ENCODE measurements at places on chromosomes 7 and 10.

GRCh38 chr10:74033702-74034101 lies 35.8 kb downstream of the VCL start:
- DNase-seq, result no peak

DNA sequence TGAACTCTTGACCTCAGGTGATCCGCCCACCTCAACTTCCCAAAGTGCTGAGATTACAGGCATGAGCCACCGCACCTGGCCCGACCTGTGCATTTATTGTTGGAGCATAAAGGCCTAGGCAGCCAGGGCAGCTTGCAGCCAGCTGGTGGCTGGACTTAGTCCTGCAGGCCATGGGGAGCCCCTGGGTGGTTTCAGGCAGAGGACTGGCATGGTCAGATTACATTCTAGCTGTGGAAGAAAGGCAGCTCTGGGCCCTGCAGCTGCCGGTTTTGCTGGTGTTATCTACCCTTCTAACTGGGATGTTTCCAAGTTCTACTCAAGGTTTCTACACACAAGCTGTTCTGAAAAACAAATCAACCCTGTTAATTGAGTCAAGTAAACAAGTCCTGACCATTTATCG lies 22.7 kb upstream of the MKRN1 start:
- DNase-seq, result no peak

GRCh38 chr10:118407777-118408176 lies 65.7 kb upstream of the FAM204A start:
- DNase-seq, result no peak

DNA sequence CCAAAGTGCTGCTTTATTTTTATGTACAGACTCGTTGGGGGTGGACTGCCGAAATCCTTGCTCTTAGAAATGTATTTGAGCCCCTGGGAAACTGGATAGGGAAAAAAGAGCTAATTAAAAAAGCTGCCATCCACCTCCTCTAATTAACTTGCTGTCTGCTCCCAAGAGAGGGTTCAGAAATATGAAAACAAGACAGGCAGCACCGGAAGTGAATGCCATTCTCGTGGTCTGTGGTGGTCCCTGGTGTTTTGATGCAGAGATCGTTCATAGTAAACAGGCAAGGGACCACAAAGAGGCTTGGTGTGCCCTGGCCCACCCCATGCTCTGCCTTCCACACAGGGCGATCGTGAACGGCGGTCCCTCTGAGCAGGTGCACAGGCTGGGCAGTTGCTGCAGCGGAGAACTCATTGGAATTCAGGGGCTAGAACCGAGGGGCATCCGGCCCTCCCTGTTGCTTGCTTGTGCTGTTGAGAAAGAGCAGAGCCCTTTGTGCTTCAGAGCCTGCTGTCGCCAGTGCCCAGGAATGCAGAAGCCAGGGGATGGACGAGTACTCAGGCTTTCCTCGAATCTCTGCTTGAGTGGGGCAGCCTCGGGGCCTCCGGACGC lies 79.1 kb upstream of the BTBD16 start:
- DNase-seq, result no peak

DNA sequence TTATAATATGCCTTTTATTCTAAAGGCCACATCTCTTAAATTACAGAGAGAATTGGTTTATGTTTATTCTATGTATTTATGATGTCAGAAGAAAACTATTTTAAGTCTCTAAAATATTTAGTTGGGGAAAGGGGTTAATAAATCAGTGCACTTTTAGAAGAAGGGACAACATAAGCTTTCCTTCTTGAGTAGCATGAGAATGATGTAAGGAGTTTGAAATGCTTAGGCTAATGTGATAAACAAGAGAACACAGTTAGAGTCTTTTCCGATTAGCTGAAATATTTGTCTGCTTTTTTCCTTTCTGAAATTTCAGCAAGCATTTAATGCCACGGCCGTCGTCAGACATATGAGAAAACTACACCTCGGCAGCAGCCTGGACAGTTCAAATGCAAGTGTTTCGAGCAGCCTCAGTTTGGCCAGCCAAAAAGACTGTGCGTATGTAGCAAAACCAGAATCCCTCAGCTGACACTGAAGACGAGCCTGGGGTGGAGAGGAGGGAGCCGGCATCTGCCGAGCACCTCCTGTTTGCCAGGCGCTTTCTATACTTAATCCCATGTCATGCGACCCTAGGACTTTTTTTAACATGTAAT lies 176.2 kb downstream of the CCDC3 start:
- no peak for DNase-seq

GRCh38 chr10:58756130-58756719 lies 243.6 kb downstream of the BICC1 start:
- DNase-seq, result no peak

- DNase-seq, result no peak
Observed at GRCh38 chr10:7956508-7956907, 98.0 kb upstream of the GATA3 start.

DNA sequence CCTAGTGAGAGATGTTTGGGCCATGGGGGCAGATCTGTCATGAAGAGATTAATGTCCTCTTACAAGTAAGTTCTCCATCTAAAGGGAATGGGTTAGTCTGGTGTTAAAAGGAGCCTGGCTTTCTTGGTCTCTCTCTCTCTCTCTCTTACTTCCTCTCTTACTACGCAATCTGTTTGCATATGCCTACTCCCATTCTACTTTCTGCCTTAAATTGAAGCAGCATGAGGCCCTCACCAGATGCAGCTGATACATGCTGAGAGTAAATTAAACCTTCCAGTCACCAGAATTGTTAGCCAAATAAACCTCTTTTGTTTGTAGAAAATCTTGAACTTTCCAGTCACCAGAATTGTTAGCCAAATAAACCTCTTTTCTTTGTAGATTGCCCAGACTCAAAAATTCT lies 884.1 kb downstream of the NRG3 start:
- DNase-seq, result no peak

- DNase-seq, result no peak
Observed at GRCh38 chr10:2081501-2081900, 344.2 kb upstream of the ADARB2 start.

GRCh38 chr10:84244651-84245270 lies at the start of gene RGR:
TSS of gene RGR (plus strand) at chr10:84245053. CDS start at chr10:84245091, 38 bp downstream.
- no peak for DNase-seq

DNA sequence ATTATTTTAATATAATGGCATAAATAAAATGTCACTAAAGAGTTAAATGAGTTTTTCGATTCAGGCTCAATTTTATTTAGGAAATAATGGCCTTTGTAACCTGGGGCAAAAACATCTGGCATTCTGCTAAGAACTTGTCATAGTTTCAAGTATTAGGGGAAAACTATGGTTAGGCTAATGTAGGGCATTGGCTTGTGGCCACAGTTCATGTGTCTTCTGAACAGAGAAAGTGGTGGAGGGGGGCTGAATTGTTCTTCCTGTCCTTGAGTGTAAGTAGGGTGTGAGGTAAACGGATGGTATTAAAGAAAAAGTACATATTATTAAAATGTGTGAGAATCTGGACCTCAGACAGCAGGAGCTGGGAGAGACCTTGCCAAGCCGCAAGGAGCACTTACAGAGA lies 69.1 kb upstream of the KLF14 start:
- no peak for DNase-seq

DNA sequence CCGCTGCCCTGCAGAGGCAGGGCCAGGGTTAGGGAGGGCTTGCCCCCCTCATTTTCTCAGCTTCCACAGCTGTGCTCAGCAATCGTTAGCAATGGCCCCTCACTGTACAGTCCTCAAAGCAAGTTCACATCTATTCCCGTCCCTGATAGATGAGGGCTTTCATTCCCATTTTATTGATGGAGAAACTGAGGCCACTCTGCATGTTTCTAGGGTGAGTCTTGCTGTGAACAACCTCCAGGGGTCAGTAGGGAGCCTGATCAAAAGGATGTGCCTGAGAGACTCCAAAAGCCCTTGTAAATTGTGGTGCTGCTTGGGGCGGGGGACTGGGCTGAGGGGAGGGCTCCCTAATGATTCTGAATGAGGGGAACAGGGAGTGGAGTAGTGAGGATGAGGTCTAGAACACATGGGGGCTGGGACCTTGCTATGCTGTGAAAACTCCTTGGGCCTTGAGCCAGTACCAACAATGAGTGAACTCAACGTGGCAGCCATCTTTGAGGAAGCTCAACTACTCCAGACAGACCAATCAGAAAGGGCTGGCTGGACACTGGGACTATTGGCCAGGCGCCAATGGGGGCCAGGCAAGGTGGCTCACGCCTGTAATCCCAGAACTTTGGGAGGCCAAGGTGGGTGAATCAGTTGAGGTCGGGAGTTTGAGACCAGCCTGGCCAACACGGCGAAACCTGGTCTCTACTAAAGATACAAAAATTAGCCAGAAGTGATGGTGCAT lies 6.7 kb upstream of the GRIFIN start:
- no peak for DNase-seq

- DNase-seq, result no peak
Observed at GRCh38 chr10:75040576-75040975, 70.9 kb upstream of the SAMD8 start.

GRCh38 chr10:9043466-9043865 lies 989.0 kb downstream of the GATA3 start:
- DNase-seq, result no peak

- DNase-seq, result peak; percentile 7
Observed at GRCh38 chr10:73998929-73999691, 1.2 kb downstream of the VCL start.

GRCh38 chr7:151736403-151736909 lies 140.5 kb downstream of the PRKAG2 start:
- DNase-seq, result no peak

- DNase-seq, result no peak
Observed at GRCh38 chr7:120951826-120952225, 1.2 kb downstream of the ING3 start.

GRCh38 chr10:132875435-132875834 lies 66.9 kb downstream of the CFAP46 start:
- no peak for DNase-seq

- DNase-seq, result no peak
Observed at GRCh38 chr7:124784879-124785818, 19.6 kb upstream of the GPR37 start.

DNA sequence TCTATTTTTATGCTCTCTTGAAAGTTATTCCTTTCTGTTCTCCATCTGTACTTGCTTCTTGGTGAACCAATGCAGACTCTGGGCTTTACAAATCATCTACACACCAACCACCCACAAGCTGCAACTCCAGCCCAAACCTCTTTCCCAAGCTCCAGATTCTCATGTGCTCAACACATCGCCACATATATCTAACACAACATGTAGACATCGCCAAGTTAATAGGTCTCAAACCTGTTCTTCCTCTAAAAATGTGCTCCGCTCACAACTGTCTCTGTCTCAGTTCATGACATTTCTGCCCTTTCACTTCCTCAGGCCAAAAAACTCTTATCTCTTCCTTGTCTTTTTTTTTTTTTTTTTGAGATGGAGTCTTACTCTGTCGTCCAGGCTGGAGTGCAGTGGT lies 95.7 kb upstream of the EEPD1 start:
- no peak for DNase-seq

DNA sequence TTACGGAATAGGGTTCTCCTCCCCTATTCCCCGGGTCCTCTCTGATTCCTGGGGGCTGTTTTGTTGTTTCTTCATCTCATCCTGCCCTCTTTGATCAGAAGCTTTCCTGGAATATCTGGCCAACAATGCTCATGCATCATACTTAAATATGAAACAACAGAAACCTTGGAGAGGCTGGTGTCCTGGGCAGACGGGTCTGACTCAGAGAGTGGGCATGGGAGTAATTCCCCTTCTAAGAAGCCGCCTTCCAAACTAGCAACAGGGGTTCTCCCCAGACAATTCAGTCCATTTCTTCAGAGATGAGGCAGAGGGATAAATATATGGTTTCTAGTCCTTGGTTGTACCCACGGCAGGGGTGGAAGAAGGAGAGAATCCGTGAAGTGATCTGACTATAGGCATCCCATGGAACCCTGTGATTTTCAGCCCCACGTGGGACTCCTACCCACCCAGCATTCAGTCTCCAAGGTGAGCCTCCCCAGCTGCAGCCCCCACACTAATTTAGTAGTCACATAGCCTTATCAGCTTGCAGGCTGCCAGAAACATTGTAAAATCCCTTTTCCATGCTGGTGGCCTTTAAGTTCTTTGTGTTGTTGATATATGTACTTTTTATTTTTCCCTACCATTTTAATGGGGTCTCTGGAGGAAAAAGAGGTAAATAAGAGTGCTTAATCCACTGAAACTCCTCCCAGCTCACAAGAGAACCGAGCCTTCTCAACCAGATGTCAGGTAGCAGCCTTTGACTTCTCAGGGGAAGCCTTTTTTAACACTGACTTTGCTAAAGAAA lies 119.2 kb downstream of the SFMBT2 start:
- no peak for DNase-seq

GRCh38 chr10:91381257-91381891 lies 28.8 kb upstream of the HECTD2 start:
- no peak for DNase-seq

DNA sequence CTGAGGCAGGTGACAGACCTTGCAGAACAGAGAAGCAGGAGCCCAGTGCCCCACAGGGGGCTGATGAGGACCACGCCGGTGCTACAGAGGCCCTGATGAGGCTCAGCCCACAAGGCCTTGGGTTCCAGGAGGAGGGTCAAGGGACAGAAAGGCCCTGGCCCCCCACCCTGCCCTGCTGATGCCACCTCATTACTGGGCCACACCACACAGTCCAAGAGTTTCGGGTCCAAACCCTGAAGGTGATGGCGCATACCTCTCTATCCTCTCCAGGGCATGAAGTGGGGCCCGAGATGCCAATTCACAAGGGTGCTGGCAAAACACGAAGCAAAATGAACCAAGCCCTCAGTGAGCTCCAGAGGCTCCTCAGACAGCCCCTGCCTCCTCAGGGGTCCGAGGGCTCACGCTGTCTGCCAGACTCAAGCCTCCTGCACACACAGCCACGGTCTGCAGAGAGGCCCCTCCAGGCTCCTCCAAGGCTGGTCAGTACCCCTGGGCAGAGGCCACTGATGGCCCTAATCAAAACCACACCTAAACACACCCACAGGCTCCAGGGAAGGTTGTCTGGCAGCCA lies 32.3 kb downstream of the RASGEF1A start:
- DNase-seq, result no peak

- no peak for DNase-seq
Observed at GRCh38 chr10:117987244-117987909, 59.4 kb downstream of the RAB11FIP2 start.

DNA sequence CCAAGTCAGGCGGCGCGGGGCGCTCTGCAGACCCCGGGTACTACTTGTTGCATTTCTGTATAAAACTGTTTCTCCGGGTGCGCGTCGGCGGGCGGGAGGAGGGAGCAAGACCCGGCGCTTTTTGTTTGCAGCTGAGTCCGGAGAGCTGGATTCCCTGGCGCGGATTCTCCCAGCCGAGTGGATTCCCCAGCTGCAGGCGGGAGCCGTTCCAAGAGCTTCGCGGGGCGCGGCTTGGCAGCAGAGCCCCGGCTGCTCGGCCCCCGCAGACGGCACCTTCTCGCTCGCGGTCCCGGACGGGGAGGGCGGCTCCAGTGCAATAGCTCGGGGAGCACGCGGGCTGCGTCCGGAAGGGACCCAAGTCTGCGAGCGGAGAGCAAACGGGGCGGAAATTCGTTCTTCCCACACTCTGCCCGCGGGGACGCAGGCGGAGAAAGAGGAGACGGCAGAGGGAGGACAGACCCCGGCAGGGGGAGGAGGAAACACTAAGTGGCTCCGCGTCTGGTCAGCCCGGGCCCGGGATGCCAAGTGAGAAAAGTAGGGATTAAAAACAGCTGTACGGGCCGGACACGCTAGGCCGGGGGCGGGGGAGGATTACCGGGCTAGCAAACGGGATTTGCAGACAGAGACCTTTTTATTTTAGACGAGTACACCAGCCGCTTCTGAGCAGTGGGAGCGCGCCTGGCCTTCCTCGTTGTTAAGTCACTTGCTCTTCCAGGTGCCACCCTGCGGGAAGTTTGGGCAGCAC lies at the start of gene TRIL:
TRIL (minus strand) TSS at position 96 of the 745 bp plus-strand sequence. CDS start 284 bp downstream, outside the sequence.
- no peak for DNase-seq

- no peak for DNase-seq
Observed at GRCh38 chr7:39091774-39092173, 114.1 kb downstream of the POU6F2 start.

GRCh38 chr10:33982995-33983394 lies 648.5 kb upstream of the NRP1 start:
- DNase-seq, result no peak

GRCh38 chr7:77529279-77529678 lies 7.8 kb upstream of the PTPN12 start:
- no peak for DNase-seq
